ENCODE measurements at places on chromosomes 2 and 18.

DNA sequence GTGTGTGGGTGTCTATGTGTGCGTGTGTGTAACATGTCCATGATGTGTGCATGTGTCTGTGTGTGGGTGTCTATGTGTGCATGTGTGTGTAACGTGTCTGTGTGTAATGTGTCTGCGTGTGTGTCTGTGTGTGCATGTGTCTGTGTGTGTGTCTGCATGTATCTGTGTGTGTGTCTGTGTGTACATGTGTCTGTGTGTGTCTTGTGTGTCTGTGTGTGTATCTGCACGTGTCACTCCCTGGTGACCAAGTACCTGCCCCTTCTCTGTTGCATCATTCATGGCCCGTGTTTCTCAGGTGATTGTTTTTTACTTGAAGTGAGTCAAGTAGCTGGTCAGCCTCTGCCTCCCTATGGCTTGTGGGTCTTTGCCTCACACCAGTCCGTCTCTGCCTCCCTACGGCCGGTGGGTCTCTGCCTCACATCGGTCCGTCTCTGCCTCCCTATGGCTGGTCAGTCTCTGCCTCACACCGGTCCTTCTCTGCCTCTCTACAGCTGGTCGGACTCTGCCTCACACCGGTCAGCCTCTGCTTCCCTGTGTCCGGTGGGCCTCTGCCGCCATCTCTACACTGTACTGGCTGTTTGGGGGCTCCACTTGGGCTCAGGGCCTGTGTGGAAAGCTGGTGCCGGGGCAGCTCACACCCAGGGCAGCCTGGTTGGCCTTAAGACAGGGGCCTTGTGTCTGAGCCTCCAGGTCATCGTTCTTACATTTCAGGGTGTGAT, 31.6 kb downstream of the KCNG2 start:
- DNase-seq: peak; percentile 13

GRCh38 chr2:48733067-48733503, 22.4 kb downstream of the LHCGR start:
- no peak for DNase-seq

- DNase-seq: no peak
Measured at GRCh38 chr2:99836690-99837605, 305.4 kb downstream of the AFF3 start.

DNA sequence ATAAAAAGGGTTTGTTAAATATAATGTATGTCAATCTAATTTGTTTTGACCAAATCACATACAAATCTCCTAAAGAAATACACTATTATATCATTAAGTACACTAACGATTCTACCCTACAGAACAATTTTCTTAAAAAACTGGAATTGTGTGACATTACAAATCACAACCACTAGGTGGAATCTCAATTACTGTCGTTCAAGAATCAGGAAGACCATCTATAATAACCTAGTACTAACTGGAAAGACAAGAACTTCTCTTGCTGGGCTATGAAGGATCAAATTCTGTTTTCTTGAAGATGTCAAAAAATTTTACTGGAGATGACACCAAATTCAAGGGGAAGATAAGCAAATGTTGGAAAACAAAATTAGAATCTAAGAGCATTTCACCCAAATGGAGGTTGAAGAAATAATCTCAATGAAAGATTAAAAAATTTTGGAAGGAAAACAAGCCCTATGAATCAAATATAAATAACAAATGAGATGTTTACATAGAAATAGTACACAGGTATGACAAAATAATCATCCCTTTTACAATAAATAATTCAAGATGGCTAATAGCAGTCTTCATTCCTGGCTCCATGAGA, 110.9 kb downstream of the STK39 start:
- DNase-seq: no peak

DNA sequence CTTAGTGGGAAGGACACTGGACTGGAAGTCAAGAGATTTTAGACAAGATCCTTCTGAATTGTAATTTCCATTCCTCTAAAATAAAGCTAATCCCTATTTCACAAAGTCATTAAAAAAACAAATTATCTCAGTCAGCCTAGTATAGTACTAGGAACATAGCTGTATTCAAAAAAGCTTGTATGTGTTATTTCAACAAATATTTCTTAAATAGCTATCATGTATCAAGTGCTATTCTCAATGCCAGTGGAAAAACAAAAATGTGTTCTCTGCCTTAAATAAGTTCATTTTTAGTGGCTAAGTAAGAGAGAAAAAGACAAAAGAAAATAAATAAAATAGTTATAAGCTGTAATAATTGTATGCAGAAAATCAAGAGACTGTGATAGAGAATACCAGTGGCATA, 541.8 kb upstream of the CDH2 start:
- no peak for DNase-seq

DNA sequence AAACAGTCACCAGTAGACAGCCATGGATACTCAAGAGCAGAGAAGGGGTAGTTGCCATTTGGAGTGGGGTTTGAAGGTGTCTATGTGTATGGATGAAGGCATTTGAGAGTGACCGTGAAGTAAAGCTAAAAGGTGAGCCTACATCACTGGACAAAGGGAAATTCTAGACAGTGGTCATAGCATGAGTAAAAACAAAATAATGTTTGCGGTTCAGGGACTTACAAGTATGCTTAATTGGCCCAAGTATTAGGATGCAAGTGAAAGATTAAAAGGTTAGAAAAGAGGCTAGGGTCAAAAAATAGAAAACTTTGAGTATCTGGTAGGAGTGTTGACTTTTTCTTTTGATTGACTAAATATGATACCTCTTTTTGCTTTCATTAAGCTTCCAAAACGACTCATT, 238.1 kb upstream of the SLC8A1 start:
- no peak for DNase-seq

DNA sequence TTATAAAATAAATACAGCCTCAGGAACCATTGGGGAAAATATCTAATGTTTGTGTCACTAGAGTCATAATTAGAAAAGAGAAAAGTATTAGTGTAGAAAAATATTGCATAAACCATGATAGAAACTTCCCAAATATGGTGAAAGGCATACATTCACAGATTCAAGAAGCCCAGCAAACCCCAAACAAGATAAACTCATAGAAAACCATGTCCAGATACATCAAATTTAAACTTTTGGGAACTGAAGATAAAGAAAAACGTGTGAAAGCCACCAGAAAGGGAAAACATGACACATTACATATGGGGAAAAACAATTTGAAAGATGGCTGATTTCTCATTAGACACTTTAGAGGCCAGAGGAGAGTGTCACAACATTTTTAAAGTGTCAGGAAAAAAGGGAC, 236.5 kb upstream of the FN1 start:
- no peak for DNase-seq

DNA sequence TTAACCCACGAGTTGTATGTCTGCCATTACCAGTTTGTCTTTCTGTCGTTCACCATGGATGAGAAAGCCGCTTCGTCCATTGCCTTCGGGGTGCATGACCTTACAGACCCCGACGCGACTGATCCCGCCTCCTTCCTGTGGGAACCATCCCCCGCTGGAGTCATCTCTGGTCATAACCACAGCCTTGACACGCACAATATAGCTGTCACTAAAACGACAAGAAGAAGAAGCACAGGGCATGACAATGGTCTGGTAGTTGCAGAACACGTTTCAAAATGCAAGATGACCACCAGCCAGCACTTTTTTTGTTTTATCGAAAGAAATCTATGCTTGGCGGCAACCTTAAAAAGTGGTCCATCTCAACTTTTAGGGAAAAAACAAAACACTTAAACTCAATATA, 87.7 kb downstream of the SPRED2 start:
- DNase-seq: no peak

DNA sequence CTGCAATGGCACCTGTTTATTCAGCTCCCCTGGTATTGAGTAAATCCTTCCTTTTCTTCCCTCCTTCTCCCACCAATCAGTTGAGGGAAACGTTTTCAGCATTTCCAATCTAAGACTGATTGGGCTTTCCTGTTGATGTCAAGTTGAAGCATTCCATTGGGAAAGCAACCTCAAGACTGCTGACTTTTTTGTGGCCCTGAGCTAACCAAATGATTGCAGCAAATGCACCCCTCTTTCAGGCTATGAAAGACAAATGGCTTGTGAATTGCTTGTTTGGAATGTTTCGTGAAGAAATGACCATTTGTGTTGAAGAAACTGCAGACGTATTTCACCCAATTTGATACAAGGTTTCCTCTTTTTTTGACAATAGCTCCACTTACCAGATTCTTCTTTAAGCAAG, 303.5 kb downstream of the EPHA4 start:
- no peak for DNase-seq

DNA sequence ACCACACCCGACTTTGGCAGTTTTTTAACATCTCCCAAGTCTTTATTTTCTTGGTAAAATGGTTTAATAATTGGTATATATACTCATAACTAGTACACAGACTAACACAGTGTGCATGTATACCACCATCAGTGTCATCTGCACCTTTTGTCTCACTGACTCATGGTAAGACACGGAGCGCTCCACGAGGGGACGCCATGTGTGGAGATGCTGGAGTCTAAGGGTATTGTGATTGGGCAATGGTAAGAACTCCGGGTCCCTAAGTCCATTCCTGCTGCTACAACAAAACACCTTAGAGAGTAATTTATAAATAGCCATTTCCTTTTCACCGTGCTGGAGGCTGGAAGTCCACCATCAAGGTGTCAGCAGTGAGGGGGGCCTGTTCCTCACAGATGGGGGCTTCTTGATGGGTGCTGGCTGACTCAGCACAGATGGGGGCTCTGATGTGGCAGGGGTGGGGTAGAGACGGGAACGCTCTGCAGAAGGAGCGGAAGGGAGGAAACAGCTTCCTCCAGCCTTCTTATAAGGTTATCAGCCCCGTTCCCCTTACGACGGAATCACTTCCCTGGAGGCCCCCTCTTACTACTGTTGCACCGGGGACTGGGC, 42.0 kb upstream of the EDAR start:
- no peak for DNase-seq

DNA sequence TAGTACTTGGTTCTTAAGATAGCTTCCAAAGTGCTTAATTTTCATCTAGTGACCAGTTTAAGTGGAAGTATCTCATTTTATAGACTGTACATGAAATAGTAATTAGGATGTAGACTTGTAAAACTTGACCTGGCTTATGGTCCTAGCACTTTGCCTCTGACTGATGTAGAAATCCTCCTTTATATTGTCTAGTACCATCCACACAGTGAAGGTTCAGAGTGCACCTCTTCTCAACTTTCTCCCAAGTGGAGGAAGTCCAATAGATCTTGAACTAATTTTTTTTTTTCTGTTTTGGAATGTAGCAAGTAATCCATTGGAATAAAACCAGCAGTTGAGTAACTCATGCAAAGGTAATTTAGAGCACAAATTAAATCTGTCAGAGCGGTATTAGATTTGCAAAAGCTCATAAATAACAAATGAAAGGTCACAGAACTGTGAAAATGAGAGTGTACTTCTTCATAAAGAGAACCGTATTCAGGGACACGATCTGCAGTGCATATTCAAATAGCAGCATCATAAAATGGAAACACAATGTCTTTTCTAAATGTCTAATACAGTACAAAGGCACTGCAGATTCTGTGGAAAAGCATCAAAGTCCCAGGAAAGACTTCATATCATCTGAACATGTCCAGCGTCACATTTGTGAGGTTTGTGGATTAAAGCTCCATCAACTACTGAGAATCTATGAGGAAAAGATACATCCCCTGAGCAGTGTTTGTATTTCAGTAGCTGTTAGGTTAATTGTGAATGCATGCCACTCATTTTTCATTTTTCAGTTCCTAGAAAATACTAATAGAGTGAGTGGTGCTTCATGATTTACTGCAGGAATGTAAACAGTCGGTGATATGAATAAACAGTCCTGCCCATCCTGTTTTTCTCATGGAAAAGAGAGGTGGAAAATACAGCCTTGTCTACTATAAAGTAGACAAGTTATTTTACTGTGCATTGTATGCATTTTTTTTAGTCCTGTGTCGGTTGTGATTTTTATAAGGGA, 100.7 kb downstream of the LYPD6 start:
- no peak for DNase-seq

- DNase-seq: no peak
Measured at GRCh38 chr2:112640800-112641675, 4.7 kb upstream of the SLC20A1 start.

GRCh38 chr2:30897539-30897938, 90.3 kb upstream of the CAPN13 start:
- DNase-seq: no peak

DNA sequence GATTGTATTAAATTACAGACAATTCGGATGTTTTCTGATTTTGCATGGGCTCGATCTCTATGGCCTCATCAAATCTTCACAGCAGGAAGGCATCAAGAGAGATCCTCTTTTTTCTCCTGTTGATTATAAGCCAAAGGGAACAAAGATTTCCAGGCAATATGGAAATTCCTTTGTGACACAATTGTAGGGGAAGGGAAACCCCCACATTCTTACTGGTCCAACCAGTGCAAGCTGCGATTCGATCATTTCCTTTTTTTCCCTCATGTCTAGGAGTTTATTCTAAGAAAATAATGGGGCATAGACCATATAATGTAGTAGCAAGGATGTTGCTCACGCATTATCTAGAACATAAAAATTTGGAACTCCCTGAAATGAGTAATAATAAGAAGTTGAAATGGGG, 87.7 kb downstream of the LYPD6 start:
- DNase-seq: no peak

DNA sequence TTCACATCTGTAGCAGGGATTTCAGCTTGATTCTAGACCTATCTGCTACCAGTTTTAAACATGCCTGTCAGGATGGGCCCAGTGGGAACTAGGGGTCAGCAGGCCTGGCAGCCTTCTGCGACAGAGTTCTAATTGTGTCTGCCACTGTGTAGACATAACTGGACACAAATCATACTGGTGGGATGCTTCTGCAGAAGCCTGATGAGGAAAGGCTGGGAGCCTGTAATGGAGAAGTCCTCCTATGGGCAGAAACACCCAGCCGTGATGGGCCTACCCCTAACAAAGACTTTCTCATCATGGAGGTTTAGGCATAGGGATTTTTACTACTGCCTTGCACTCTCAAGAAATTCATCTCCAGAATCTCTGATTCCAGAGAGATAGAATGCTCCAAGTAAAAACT, 166.9 kb downstream of the PDE11A start:
- DNase-seq: no peak

DNA sequence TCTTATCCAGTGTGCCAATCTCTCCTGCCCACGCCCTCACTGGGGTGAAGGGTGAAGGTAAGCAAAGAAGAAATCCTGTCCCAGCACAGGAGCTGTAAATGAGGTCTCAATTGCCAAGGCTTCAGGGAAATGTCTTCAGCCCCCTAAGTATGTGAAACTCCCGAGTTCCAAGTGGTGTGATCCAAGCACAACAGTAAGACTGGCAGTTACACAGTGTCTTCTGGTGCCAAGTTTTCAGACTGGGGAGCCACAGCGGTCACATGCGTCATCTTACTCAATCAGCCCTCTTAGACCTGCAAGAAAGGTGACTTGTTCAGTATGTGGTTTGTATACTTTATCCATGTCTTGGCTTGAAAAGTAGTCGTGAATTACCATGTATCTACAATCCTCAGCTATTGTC, 55.0 kb upstream of the SPRED2 start:
- no peak for DNase-seq
